GM04503 (cell line): ENCODE measurements at places on chromosomes 6 and 20.

DNA sequence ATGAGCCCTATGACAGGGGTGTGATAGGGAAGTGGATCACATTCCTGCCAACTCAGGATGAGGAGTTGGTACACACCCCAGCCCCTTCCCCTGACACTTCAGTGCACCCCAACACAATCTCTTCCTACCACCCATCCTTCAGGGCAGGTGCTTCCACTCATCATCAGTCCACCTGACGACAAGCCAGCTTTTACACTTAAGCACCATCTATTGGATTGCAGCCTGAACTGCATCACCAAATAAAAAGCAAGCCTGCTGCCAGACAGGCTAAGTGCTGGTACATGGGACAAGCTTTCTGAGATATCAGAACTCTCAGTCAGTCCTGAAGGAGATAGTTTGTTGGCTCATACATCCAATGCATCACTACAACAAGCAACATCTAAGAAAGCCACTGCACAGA, 69.0 kb upstream of the TMEM200A start:
- DNase-seq = no peak

DNA sequence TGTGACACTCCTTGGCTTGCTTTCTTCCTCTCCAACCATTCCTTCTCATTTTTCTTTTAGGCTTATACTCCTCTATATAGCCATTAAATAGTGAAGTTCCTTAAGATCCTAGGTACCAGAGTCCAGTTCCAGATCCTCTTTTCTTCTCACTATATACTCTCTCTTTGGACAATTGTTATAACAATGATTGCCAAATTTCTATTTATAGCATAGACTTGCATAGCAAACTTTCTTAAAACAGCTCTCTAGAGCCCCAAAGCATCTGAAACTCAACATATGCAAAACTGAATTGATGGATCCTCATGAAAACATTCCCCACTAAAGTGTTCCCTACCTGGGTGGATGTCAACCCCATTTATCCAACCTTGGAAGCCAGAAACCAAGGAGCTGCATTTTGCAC, 13.4 kb downstream of the PHIP start:
- no peak for DNase-seq

- DNase-seq = no peak
Observed at GRCh38 chr20:19903168-19903811, 113.9 kb upstream of the NAA20 start.

DNA sequence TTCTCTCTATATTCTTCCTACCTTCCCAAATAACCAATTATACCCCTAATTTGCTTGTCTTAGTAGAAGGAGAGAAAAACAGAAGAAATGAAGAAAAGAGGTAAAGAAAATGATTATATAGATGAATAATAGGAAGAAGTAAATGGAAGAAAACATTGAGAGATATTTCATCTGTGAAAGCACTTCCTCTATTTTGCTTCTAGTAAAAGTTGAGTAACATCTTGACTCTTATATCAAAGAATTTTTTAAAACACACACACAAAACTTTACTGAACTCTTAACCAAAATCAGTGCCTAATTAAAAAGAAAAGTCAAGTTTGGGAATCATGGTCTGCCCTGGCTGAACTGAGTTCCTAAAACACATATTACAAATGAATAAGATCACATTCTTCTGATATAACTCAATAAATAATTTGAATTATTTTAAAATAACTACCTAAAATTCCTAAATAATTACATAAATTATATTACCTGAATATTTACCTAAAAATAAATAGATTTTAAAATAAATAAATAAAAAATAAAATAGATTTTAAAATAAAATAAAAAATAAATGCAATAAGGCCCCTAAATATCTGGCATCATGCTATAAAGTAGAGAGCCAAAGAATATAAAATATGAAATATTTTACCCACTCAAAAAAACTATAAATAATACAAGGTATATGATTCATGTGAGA, 8.8 kb downstream of the SLC17A2 start:
- DNase-seq = no peak

GRCh38 chr20:59676851-59677182, 72.5 kb downstream of the PHACTR3 start:
- no peak for DNase-seq

- DNase-seq = no peak
Observed at GRCh38 chr6:27512525-27512924, 39.6 kb upstream of the ZNF184 start.

GRCh38 chr6:147434516-147434915, 74.0 kb upstream of the SAMD5 start:
- DNase-seq = no peak

- DNase-seq = no peak
Observed at GRCh38 chr6:167898673-167899311, 72.1 kb downstream of the AFDN start.

DNA sequence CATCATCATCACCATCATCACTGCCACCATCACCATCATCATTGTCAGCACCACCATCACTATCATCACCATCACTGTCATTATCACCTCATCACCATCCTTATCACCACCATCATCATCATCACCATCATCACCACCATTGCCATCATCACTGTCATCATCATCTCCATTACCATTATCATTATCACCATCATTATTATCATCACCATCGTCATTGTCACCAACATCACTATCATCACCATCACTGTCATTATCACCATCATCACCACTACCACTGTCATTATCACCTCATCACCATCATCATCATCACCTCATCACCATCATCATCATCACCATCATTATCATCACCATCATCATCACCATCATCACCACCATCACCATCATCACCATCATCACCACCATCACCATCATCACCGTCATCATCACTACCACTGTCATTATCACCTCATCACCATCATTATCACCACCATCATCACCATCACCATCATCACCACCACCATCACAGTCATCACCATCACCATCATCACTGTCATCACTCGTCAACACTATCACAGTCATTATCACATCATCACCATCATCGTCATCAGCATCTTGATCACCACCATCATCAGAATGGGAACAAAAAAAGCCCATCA, 191.1 kb downstream of the TTLL2 start:
- DNase-seq = no peak

- no peak for DNase-seq
Observed at GRCh38 chr6:149628875-149629510, 19.5 kb downstream of the KATNA1 start.

DNA sequence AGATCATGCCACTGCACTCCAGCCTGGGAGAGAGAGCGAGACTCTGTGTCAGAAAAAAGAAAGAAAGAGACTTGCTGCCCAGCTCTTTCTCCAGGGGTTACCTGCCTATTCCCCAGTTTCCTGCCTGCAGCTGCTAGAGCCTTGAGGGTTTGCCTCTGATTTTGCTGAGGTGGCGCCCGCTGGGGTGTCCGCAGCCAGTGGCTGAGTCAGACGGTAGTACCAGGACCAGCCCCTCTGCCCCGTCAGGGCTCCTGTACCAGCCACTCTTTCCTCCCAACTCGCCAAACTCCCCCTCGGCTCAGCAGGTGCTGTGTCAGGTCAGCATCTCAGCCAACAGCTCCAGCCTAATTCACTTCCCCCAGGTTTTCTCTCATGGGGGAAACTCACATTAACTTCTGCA, 7.4 kb upstream of the LSM14B start:
- no peak for DNase-seq

GRCh38 chr6:157381631-157382621, 936 bp downstream of the ZDHHC14 start:
- DNase-seq = no peak

DNA sequence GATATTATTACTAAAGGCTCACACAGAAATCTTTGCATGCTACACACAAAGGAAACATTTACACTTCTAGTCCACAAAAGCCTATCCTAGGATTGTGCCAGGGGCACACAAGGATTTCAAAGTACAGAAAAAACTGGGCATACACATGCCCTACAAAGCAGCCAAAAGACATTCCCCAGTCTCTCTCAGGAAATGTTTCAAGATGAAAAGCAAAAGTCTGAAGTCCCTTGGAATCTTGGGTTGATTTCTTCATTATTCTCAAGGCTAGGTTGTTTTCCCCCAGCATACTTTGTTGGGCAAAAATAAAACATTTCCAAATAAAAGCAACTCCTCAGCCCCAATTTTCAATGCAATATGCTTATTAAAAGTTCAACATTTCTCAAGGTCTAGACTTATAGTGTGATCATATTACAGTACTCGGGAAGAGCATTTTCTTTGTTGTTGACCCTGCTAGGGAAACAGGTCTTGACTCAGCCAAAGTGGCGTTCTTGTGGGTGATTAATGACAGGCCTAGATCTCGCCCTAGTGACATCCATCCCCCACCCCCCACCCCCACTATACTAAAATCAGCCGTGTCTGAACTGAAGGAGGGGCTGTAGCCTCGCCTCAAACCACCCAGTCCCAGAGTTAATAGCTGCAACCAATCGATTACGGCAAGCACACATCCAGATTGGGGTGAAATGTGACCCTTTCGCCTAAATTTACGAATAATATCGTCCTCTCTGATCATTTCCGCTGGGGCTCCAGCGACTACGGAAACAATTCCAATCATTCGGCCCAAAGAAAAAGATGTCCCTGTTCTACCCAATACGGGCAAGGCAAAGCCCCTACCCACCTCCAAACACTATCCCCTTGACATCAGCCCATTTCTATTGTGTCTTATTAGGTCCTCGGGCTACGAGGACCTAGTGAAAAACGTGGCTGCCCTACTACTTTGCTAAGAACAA, 1.4 kb downstream of the AKIRIN2 start:
- peak; percentile 53 for DNase-seq

GRCh38 chr6:125301435-125302391, at the start of gene HDDC2:
HDDC2 (minus strand) TSS chr6:125301967; CDS start chr6:125301932, 35 bp downstream.
- no peak for DNase-seq

- no peak for DNase-seq
Observed at GRCh38 chr6:21259660-21260059, 333.9 kb upstream of the SOX4 start.

DNA sequence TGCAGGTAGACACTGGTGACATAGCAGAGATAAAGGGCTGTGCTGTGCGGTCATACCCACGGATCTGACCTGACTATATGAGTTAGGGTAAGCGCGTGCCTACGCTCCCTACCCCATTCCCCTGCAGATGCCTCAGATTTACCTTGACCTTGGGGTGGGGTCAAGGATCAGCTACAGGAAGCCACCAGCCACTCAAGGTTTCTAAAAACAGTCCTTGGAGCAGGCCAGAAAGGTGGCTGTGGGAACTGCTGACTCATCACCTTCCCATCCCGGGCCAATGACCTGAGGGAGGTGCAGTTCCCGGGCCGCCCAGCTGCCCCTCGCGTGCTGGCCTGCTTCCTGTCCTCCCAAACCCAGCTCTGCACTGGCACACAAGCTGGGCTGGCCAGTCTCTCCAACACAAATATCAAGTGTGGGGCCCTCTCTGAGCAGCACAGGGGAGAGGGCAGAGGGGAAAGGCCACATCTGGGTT, 23.0 kb downstream of the KCNK5 start:
- no peak for DNase-seq

DNA sequence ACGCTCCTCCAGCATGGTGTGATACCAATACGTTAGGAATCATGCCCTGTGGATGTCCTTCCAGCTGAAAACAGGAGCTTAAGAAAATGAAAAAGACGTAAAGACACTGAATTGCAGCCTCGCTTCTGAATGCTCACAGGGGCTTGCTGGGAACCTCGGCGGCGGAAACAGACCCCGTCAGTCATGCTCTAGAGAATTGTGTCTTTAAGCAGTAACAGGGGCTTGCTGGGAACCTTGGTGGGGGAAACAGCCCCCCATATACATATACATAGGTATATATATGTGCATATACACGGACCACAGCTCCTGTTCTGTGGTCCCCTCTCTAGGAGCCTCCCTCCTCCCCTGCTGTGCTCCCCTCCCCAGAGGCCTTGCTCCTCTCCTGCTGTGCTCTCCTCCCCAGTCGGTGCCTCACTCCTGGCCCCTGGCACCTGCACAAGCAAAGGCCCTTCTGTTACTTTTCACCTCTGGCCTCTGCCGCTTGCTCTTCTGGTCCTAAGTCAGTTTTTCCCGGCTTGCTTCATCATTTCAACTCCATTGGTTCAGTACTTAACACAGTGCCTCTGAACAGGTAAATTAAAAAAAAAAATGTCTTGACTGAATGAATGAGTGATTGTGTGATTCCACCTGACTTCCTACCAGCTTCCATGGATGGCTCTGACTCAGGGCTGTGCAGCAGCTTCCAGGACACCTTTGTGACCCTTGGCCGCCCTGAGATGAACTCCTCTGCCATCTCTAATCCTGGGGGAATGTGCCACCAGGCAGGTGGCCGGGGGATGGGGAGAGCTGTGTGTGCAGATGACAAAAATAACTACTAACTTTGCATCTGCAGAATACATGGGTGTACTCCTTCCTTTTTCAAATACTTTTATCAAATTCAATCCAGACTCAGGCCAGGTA, 246.1 kb downstream of the SMOC2 start:
- no peak for DNase-seq

GRCh38 chr20:18727032-18727508, 86.5 kb upstream of the SCP2D1 start:
- no peak for DNase-seq
